Karpas-422 (cell line): ENCODE measurements at places on chromosomes 11 and 22.

DNA sequence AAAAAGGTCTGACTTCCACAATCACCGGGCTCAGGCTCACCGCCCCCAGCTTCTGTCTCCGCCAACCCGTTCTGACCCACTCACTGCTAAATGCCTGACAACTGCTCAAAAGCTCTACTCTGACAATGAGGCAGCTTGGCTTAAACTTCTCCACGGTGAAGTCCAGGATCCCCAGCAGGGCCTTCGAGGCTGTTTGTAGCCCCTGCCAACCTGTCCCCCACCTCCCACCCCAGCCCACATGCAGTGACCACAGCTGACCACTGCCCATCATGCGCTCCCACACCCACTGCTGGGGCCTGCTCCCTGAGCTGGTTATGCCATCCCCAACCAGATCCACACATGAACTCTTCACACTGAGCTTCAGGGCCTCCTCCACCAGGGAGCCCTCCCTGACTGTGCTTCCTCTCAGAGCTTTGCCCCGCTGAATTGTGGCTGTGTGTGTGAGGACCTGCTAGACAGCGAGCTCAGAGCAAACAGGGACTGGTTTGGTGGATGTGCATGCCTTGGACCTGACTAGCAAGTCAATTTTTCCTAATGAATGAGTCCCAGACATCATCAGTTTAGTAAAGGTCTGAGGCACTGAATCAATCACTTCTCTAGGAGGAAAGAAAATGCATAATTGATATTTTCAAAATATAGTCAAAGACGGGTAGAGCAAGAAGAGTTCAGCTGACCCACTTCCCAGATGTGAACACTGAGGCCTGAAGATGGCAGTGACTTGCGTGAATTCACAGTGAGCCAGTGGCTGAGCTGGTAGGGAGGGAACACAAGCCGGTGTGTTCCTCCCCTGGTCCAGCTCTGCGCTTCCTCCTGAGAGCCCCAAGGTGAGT, 7.7 kb downstream of the LRRC32 start:
- peaks cover 39% of the 10 kb centered on the region for H3K4me1 ChIP-seq
- no peaks in the 10 kb centered on the region for H3K27me3 ChIP-seq
- H3K4me3 ChIP-seq: no peak overlapping the region
- H3K36me3 ChIP-seq: no peaks in the 10 kb centered on the region; the same call in 1 of the 2 replicates
- DNase-seq: no peak

DNA sequence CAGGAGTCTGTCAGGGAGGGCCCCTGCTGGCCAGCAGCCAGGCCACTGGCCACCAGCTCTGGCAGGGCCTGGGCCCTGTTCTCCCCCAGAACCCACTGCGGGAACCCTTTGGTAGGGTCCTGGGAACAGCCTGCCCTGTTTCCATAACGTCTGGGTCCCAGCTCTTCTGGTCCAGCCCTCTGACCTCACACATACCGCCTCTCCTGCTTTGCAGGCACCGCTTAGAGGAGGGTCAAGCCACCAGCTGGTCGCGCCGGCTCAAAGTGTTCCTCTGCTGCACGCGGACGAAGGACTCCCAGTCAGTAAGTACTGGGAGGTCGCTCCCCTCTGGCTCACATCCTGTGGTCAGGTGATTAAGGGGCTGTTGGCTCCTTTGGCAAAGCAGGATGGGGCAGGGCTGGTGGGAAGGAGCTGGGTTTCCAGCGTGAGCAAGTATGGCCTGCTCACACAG, 26.6 kb upstream of the MYRF start:
- no peaks in the 10 kb centered on the region for H3K4me1 ChIP-seq
- H3K27me3 ChIP-seq: no peaks in the 10 kb centered on the region
- H3K4me3 ChIP-seq: no peak overlapping the region
- no peak for DNase-seq
- no peak overlapping the region for H3K27ac ChIP-seq
- no peaks in the 10 kb centered on the region for H3K36me3 ChIP-seq

GRCh38 chr11:122103321-122103720, 12.7 kb downstream of the BLID start:
- no peak overlapping the region for H3K27ac ChIP-seq
- H3K4me1 ChIP-seq: no peaks in the 10 kb centered on the region
- H3K4me3 ChIP-seq: no peak overlapping the region

GRCh38 chr11:98180511-98180910, 840.2 kb upstream of the CNTN5 start:
- H3K4me3 ChIP-seq: no peak overlapping the region
- no peaks in the 10 kb centered on the region for H3K4me1 ChIP-seq
- no peak overlapping the region for H3K27ac ChIP-seq
- DNase-seq: no peak
- H3K27me3 ChIP-seq: no peaks in the 10 kb centered on the region

GRCh38 chr11:30313580-30313979, 9.3 kb upstream of the ARL14EP start:
- H3K36me3 ChIP-seq: no peaks in the 10 kb centered on the region; the same call in 1 of the 2 replicates
- H3K4me3 ChIP-seq: no peak overlapping the region
- no peak for DNase-seq
- no peaks in the 10 kb centered on the region for H3K4me1 ChIP-seq

- no peaks in the 10 kb centered on the region for H3K27me3 ChIP-seq
- peaks cover 39% of the 10 kb centered on the region for H3K4me1 ChIP-seq
- no peak overlapping the region for H3K4me3 ChIP-seq
Measured at GRCh38 chr22:27913162-27913741, 5.8 kb downstream of the PITPNB start.

GRCh38 chr22:29149841-29150555, 55.7 kb upstream of the EMID1 start:
- no peaks in the 10 kb centered on the region for H3K4me1 ChIP-seq
- no peaks in the 10 kb centered on the region for H3K36me3 ChIP-seq
- no peak for DNase-seq
- no peaks in the 10 kb centered on the region for H3K27me3 ChIP-seq
- no peak overlapping the region for H3K4me3 ChIP-seq

GRCh38 chr11:17643506-17644405, 75.6 kb upstream of the MYOD1 start:
- no peak overlapping the region for H3K4me3 ChIP-seq
- H3K27me3 ChIP-seq: no peaks in the 10 kb centered on the region
- H3K36me3 ChIP-seq: no peaks in the 10 kb centered on the region
- no peak overlapping the region for H3K27ac ChIP-seq
